Heart right ventricle (tissue), 16 donors: ENCODE measurements at places on chromosomes 7 and 10.

DNA sequence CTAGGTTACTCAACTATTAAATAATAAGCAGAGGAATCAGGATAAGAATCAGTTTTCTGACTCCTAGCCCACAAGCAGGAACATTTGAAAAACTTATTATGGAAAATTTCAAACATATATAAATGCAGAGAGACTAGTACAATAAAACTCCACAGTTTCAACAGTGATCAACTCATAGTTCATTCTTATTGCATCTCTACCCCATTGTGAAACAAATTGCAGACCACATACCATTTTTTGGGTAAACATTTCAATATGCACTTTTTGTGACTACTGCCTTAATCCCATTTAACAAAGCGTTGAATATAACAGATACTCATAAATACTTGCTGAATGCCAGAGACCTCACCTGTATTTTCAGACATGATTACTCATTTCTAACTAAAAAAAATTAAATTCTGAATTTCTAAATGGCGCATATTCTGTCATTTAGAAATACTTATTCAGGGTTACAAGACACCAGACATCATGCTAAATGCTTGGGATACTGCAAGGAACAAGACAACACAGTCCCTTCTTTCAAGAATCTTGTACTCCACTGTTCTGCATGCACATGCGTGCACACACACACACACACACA is 11.4 kb downstream of the CDK6 start:
- H3K27ac ChIP-seq = no peak overlapping the region
- no peaks in the 10 kb centered on the region for H3K27me3 ChIP-seq
- H3K36me3 ChIP-seq = no peaks in the 10 kb centered on the region
- no peak overlapping the region for H3K4me3 ChIP-seq

DNA sequence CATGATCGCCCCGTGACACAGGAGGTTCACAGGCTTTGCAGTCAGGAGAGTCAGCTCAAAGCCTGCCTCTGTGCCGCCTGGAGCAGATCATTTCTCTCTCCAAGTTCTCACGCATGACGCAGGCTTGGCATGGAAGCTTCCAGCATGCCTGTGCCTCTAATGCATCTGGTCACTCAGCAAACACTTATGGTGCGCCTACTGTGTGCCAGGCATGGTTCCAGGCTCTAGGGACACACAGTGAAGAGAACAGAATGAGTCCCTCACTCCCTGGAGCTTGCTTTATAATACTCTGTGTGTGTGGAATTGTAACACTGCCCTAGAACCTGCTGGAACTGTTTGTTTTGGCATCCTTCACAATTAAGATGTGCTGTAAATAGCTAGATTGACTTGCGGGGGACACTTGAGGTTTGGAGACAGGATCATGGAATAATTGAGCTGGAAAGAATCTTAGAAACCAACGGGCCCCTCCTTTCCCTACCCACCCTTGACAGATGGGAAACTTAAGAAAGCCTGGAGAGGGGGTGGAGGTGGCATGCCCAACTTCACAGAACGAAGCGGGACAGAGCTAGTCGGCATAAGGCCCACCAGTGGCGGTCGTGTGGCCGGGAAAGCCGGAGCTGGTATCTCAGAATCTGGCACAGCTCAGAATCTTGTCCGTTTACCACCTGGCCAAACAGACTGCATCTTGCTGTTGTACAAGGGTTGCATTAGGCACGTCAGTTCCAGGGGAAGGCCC is 4.6 kb upstream of the MYH16 start:
- DNase-seq = no peak
- H3K36me3 ChIP-seq = no peaks in the 10 kb centered on the region
- no peaks in the 10 kb centered on the region for H3K27me3 ChIP-seq
- no peak overlapping the region for H3K4me3 ChIP-seq
- H3K4me1 ChIP-seq = no peaks in the 10 kb centered on the region

DNA sequence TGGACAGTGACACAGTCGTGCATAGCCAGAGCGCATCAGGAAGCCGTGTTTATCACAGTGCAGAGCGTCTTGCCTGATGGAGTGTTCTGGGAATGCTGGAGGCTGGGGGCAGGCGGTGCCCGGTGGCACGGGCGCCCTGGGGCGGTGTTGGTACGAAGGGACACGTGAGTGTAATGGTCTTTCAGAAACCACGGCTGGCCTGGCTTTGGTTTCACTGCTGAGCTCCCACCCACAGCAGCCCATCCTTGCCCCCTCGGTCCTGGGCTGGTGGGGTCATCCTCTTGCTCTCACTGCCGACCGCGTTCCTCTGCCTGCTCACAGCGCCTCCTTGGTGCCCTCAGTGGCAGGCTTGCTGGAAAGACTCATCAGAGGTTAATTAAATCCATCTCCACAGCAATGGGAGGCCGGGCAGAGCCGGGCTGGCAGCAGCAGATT is 50.6 kb downstream of the NKX6-2 start:
- H3K4me3 ChIP-seq = no peak overlapping the region
- H3K36me3 ChIP-seq = no peaks in the 10 kb centered on the region
- no peak for DNase-seq
- no peaks in the 10 kb centered on the region for H3K4me1 ChIP-seq

- H3K4me1 ChIP-seq = peaks cover 3% of the 10 kb centered on the region
- no peak for DNase-seq
- H3K27me3 ChIP-seq = no peaks in the 10 kb centered on the region
- no peaks in the 10 kb centered on the region for H3K36me3 ChIP-seq
- no peak overlapping the region for H3K27ac ChIP-seq
- no peak overlapping the region for H3K4me3 ChIP-seq
Measured at GRCh38 chr10:91974960-91975359, 51.4 kb downstream of the BTAF1 start.

GRCh38 chr7:151743481-151743983 is 133.4 kb downstream of the PRKAG2 start:
- no peak for DNase-seq
- H3K4me1 ChIP-seq = peaks cover 29% of the 10 kb centered on the region
- H3K27me3 ChIP-seq = no peaks in the 10 kb centered on the region
- H3K36me3 ChIP-seq = no peaks in the 10 kb centered on the region

DNA sequence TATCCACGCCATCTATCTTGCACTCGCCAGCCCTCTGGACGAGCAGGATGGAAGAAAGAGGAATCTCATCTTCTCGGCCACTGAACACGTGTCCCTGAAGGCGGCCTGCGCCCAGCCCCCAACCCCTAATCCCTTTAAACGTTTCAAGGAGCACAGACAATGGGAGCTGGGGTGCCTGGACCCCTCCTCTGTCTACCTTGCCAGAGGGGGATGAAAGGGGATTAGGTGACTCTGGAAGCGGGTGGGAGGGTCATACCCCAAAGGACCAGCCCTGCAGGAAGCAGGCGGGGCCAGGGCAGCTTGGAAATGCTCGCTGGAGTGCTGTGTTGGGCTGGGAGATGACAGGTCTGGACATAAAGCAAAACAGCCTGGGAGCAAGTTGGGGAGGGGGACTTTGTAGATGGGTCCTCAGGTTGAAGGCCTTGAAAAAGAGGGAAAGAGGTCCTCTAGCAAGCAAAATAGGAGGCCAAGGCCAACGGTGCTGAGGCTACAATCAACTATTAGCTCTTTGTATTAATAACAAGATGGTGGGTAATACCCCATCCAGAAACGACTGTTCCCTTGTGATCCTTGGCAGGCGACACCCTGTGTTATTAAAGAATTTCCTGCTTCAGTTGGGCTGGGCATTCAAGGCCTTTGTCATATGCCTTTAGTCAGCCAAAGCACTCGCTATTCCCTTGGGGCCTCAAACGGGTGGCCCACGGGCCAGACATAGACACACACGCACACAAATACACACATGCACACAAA is 126.5 kb upstream of the UNC5B start:
- no peak for DNase-seq
- H3K27me3 ChIP-seq = no peaks in the 10 kb centered on the region
- no peak overlapping the region for H3K27ac ChIP-seq
- no peak overlapping the region for H3K4me3 ChIP-seq
- H3K36me3 ChIP-seq = no peaks in the 10 kb centered on the region

DNA sequence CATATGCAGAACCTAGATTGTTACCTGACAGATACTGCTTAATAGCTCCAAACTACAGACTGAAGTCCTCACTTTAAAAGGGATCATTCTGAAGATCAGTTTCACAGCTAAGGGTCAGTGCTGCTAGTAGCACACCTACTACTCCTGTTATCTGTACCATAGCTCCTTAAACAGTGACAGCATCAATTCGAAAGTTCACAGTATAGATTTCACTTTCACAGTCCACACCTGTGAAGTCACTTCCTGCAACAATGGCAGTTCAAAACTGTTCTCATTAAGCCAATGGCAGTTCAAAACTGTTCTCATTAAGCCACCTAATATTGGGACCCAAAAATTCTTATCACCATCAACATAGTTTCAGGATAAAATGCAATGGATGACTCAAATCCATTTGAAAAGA is 10.7 kb upstream of the FHIP2A start:
- no peaks in the 10 kb centered on the region for H3K36me3 ChIP-seq
- no peak for DNase-seq
- H3K27me3 ChIP-seq = no peaks in the 10 kb centered on the region
- H3K4me1 ChIP-seq = no peaks in the 10 kb centered on the region
- H3K4me3 ChIP-seq = no peak overlapping the region

- no peak overlapping the region for H3K4me3 ChIP-seq
- H3K27ac ChIP-seq = no peak overlapping the region
- H3K4me1 ChIP-seq = no peaks in the 10 kb centered on the region
- H3K36me3 ChIP-seq = no peaks in the 10 kb centered on the region
- DNase-seq = no peak
Measured at GRCh38 chr7:92875719-92876118, 39.3 kb upstream of the CDK6 start.

DNA sequence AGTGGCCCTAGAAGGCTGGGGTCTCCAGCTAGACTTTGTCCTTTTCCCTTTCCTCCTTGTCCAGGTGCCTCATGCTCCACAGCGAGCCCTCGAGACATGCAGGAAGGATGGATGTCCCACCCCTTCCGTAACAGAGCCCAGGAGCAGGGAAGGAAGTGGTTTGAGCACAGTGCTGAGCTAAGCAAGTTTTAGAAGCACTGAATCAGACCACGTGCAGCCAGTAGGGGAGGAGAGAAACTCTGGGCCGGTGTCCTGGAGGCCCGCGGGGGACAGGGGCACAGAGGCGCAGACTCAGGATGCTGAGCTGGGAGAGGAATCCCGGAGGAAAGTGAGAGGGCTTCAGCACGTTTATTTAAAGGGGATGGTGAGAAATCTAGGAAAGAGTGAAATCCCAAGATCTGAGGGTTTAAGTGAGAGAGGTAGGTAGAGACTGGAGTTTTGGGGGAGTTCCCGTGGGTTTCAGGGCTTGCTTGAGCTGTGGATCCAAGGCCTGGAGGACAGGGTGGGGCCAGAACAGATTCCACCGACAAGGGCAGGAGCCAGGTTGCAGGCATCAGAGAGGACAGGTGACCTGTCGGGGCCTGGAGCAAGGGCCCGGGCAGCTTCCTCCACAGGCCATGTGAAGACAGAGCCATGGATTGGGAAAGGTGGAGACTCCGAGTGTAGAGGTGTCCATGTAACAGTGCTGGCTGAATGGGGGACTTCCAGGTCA is 4.4 kb upstream of the IRF5 start:
- peaks cover 9% of the 10 kb centered on the region for H3K4me1 ChIP-seq
- no peak overlapping the region for H3K27ac ChIP-seq
- no peaks in the 10 kb centered on the region for H3K36me3 ChIP-seq

DNA sequence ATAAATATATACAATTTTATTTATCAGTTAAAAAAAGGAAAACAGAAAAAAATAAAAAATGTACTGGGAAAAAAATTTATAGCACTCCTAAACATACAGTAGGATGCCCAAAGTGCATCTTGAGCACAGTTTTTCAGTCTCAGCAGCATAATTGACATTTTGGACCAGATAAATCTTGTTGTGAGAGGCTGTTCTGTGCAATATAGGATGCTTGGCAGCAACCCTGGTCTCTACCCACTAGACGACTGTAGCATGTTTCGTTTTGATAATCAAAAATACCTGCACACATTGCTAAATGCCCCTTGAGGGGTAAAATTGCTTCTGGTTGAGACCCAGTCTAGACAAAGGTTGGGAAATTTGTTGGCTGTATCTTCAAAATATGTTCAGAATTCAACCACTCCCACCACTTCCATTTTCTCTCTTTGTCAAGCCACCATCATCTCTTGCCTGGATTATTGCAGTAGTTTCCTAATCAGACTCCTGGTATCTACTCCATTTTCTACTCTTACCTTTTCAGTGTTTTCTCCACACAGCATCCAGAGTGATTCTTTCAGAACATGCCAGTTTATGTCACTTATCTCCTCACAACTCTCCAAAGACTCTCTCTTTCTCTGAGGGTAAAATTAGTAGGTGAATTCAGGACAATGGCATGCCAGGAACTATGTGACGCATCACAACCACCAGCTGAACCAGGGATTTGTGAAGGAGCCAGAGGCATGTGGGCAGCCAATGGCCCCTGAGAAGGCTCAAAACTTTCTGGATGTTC is 91.4 kb downstream of the GPR85 start:
- H3K36me3 ChIP-seq = no peaks in the 10 kb centered on the region
- no peaks in the 10 kb centered on the region for H3K4me1 ChIP-seq
- no peaks in the 10 kb centered on the region for H3K27me3 ChIP-seq
- H3K27ac ChIP-seq = peak overlapping the region; percentile 86
- peak overlapping the region; percentile 30 for H3K4me3 ChIP-seq

DNA sequence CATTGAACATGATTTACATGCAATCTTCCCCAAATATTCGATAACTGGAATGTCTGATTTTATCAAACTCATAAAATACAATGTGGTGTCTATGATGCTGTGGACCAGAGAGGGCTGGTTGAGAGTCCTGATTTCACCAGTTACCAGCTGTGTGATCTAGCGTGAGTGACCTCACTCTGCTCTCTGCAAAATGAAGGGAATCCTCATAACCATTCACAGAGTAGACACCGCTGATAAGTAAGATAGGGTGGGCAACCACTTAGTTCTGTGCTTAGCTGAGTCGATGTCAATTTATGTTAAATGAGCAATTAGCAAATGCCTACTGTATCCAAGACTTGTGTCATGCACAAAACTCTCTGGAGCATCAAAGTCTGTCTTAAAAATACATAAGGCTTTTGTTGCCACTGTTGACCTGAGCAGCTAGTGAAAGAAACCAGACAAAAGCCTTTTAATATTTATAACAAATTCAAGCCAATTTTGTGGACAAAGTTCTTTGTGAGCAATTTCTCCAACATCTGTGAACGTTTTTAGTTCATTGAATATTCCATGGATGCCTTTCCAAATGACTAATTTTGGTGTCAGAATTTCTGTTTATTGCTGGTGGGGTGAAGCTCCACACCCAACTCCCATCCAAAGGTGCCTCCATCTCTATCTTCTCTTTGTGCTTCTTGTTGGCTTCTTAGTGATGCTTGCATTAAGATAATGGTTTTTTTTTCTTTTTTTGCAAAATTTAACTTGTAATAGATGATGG is 314.2 kb downstream of the ADRA2A start:
- no peaks in the 10 kb centered on the region for H3K4me1 ChIP-seq
- no peak overlapping the region for H3K27ac ChIP-seq
- no peaks in the 10 kb centered on the region for H3K36me3 ChIP-seq
- DNase-seq = no peak
- H3K4me3 ChIP-seq = no peak overlapping the region

DNA sequence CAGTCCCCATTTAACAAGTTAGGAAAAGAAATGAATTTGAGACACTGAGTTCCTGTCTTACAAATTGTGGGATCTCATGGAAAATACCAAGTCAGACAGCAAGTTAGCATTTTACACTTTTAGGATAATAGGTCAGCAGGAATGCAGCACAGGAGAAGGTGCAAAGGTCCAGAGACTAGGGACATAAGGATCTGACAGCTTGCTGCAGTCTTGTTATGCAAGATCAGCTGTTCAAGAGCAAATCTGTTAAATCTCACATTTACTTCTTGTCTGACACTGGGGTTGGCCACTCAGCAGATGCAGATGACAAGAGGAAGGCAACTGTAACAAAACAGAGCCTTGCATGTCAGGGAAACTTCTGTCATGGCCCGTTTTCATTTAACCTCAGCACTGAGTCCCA is 239.6 kb downstream of the PHF14 start:
- H3K27me3 ChIP-seq = no peaks in the 10 kb centered on the region
- no peaks in the 10 kb centered on the region for H3K4me1 ChIP-seq
- H3K36me3 ChIP-seq = no peaks in the 10 kb centered on the region
- no peak overlapping the region for H3K4me3 ChIP-seq
- no peak for DNase-seq
- H3K27ac ChIP-seq = no peak overlapping the region
